ENCODE measurements at places on chromosomes 12 and 14.

GRCh38 chr14:93108105-93108504 lies 7.6 kb downstream of the ITPK1 start:
- no peak for DNase-seq

- peak; percentile 6 for DNase-seq
Measured at GRCh38 chr12:114812858-114813761, 129.1 kb upstream of the TBX3 start.

DNA sequence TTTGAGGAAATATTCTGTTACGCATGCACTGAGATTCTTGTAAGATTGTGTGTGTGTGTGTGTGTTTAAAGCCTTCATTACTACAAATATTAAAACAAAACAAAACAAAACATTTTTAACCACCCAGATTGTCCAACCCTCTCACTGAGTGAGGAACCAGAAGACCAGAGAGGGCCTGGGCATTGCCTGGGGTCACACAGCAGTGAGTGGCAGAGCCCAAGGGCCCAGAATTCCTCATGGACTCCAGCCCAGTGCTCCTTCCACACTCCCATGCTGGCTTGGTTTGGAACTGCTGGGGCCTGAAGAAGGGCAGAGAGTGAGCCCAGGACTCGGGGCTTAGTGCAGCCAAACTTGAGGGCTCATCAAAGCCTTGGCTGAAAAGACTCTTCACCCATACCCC lies 1.6 kb upstream of the OTUB2 start:
- no peak for DNase-seq

GRCh38 chr14:60695327-60695726 lies 28.8 kb downstream of the SIX4 start:
- DNase-seq, result no peak

GRCh38 chr12:63150713-63151622 lies at the start of gene AVPR1A:
AVPR1A (minus strand) TSS chr12:63151201; CDS start chr12:63150836, 365 bp downstream.
- peak; percentile 25 for DNase-seq

- no peak for DNase-seq
Measured at GRCh38 chr14:104632781-104633180, 28.2 kb upstream of the TMEM179 start.

DNA sequence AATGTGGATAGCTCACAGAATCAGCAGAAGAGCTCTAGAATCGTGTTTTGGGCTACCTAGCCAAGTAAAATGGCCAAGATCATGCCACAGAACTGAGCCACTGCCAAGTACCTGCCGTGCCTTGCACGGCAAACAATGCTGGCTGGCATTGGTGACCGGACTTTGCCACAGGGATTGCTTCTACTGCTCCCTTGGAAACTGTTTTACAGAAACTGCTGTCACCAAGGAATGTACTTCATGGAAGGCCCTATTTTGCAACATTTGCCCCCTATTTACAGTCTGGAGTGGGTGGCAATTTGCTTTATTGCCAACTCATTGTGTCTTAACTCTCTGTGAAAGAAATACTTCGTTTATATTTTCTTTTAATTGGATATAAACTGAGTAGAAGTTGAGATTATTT lies 49.0 kb downstream of the BORCS5 start:
- DNase-seq, result no peak

GRCh38 chr14:100286484-100287191 lies 19.6 kb downstream of the SLC25A29 start:
- DNase-seq, result no peak

DNA sequence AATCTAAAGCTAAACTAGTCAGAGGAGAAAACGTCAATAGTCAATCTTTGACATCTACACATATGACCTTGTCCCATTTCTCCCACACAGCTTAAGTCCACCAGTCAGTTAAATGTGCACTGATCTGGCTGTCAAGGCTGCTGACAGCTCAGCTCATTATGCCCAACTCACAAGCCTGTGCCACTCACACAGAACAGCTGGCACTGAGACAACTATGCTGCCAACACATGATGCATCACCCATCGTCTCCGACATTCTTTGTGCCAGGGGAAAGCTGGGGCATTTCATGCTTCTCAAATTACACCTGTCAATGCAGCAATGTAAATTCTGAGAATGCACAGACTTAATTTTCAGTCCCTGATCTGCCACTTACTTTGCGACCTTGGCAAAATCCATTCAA lies 25.3 kb downstream of the GNS start:
- DNase-seq, result peak; percentile 43

GRCh38 chr14:104702673-104703072 lies 13.3 kb downstream of the INF2 start:
- DNase-seq, result no peak

- DNase-seq, result no peak
Measured at GRCh38 chr14:91350813-91351511, 66.7 kb downstream of the CCDC88C start.

GRCh38 chr14:24399447-24399822 lies 632 bp downstream of the NYNRIN start:
- DNase-seq, result no peak

DNA sequence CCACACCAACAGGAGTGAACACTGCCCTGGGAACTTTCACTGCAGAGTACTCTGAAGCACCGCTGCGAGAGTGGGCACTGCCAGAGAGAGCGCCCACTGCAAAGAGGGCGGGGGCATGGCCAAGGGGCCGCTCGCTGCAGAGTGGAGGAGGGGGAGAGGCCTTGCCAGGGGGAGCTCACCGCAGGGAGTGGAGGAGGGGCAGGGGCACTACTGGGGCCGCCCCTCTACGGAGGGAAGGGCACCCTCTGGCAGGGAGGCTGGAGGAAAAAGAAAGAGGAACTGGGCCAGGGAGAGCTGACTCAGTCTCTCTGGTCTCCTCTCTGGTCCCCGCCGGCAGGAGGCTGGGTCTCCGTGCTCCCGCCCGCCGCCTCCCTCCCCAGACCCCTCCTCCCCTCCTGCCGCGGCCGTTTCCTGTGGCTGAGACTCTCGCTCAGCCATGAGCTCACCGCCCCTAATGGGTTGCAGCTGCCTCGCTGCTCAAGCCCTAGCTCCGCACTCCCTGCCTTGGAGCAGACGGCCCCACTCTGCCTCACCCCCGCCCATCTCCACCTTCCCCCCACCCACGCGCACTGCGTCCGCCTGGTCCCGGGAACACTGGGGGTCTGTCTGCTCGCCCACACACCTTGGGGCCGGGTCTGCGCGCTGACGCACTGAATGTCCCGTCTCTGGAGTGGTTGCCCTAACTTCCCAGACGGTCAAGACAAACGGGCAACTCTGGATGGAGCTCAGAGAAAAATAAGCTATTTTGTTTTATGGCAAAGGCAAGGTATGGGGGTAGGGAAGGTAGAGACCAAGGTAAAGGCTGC lies 1.3 kb downstream of the ARHGEF40 start:
- peak; percentile 65 for DNase-seq

DNA sequence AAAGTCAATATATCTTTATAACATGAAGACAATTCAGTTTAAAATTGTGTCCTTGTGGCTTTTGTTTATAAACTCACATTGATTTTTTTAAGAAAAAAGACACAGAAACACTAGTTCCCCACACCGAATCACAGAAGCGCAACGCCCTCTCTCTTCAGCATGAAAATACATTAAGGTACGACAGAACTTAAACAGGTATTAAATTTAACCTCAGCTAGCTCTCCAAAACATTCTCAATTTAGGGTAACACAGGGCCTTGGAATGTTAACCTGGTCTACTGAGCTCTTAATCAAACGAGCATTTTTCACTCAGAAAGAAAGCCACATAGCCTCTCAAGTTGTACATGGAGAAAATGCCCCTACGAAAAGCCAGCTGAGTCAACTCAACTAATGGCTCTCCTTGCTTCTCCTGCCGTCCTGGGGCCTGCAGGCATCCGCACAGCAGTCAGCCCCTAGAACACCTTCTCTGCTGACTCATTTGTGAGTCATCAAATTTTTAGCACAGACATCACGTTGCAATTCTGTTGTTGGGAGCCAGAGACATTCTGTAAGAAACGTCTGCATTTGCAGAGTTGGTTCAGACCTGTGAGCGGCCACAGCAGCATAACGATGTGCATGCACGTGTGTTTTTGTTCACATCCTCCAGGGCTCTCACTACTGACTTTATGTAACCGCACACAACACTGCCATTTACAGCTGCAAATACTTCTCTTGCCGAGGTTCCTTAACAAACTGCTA lies 141.6 kb downstream of the ITPR2 start:
- DNase-seq, result no peak

DNA sequence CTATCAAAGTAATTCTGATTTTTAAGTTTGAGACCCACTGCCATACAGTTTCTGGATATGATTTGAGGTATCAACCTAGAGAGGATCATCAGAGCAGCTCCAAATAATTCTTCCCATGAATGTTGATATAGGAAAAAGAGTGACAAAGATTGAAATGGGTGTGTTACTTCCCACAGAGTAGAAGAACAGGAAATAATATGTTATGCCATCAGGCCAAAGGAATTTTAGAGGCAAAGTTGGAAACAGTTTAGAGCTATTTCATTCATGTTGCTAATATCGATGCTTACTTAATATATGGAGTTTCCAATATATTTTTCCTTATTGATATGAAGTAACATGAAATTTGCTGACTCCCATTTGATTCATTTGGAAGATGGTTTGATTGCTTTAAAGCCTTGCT lies 8.9 kb upstream of the MSRB3 start:
- DNase-seq, result no peak

GRCh38 chr14:87934185-87934584 lies 58.8 kb downstream of the GALC start:
- no peak for DNase-seq

DNA sequence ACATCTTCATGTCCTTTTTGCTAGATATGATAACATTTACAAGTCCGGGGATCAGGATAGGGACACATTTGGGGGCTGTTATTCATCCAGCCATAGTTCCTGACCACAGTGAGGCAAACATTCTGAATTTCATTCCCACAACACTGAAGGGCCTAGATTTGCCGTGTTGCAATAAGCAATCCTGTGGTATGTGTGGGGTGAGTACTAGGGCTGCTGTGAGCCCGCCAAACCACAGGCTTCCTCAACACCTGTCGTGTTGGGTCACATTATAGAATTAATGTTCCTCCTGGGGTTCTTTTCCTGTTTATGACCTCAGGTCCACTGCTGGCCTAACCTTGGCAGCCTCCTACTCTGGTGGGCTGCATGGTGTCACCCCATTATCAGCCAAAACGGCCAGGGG lies 119.2 kb downstream of the TBC1D30 start:
- no peak for DNase-seq

Measured in foreskin melanocyte (primary cell).